ENCODE measurements at places on chromosomes 2 and 18. TPM values are rescaled to one million over a fixed set of nuclear protein-coding genes. Genes with fewer than 3 reads are reported as not detected.
A peak's percentile ranks its signal among the peaks of the same experiment; 100 is the strongest.

- DNase-seq: no peak
- no peaks in the 10 kb centered on the region for H3K36me3 ChIP-seq
- H3K4me1 ChIP-seq: no peaks in the 10 kb centered on the region
Measured at GRCh38 chr2:217055624-217056023, 195.8 kb upstream of the TNP1 start.

Gene RFTN2
- total RNA-seq: 7.6 TPM

DNA sequence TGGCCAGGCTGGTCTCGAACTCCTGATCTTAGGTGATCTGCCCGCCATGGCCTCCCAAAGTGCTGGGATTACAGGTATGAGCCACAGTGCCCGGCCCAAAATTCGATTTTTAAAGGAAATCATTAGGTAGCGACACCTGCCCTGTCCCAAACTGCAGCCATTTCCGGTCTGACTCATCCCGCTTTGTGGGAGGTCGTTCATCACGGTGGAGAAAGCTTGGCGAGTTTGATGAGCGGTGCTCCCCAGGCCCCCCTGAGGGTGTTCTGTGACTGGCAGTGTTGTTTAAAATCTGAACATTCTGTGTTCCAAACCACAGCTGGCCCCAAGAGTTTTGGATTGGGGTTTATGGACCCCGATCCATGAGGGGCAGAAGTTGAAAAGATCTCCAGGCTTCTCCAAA lies 53.0 kb upstream of the GLI2 start:
- no peaks in the 10 kb centered on the region for H3K36me3 ChIP-seq
- H3K4me3 ChIP-seq: no peak overlapping the region
- H3K27me3 ChIP-seq: no peaks in the 10 kb centered on the region

DNA sequence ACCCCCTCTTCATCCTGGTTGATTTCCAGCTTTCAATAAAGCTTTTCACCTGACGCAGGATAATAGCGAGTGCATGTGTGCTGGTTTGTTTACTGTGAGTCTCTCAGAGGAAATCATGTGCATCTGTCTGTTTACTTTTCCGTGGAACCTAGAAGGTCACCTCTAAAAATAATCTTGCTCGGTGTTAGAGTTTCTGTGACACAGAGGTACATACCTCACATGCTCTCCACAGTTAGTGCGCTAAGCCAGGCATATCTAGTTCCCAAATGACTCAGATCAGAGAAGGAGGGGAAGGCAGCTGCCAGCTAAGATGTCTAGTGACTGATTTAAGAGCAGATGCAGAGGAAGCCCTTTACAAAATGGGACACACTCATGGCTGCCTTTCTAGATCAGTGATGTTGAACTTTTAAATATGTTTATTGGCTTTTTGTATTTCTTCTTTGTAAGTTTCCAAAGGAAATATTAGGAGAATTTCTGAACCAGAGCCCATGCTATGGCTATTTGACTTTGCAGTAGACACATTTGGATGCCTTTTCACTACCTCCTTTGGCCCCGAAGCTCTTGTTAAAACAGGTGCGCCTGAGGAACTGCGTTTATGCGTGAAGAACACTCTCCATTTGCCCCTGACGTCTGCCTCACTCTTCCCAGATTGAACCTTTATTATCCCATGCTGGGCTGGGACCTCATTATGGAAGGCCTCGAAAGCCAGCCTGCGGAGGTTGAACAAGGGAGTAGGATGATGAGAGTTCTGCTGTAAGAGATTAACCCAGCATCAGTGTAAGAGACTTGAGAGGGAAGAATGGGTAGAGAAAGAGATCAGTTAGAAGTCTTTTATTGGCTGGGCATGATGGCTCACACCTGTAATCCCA lies 145.6 kb downstream of the FAM161A start:
- no peaks in the 10 kb centered on the region for H3K27me3 ChIP-seq
- no peaks in the 10 kb centered on the region for H3K36me3 ChIP-seq
- H3K27ac ChIP-seq: no peak overlapping the region
- H3K4me1 ChIP-seq: no peaks in the 10 kb centered on the region
- no peak overlapping the region for H3K4me3 ChIP-seq
- DNase-seq: no peak

DNA sequence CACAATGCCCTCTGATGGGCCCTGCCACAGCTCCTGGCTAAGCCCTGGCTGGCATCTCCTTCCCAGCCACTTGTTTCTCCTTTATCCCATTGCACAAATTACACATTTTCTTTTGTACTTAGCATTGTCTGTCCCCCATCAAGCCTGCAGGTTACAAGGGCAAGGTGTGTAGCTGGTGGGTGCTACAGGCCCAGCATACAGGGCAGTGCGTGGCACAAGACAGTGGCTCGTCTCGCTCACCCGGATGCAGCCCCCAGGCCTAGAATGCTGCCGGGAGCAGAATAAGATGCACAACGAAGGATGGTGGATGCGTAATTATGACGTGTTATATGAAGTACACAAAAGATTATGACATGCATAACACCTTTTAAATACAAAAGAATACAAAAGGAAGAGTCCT lies 87.6 kb downstream of the EIPR1 start:
- no peak for DNase-seq
- H3K27ac ChIP-seq: no peak overlapping the region
- no peaks in the 10 kb centered on the region for H3K36me3 ChIP-seq
- no peak overlapping the region for H3K4me3 ChIP-seq
- no peaks in the 10 kb centered on the region for H3K27me3 ChIP-seq
- H3K4me1 ChIP-seq: no peaks in the 10 kb centered on the region

- DNase-seq: no peak
- H3K27me3 ChIP-seq: no peaks in the 10 kb centered on the region
- H3K4me1 ChIP-seq: no peaks in the 10 kb centered on the region
- no peaks in the 10 kb centered on the region for H3K36me3 ChIP-seq
- peak overlapping the region; percentile 72 for H3K27ac ChIP-seq
- no peak overlapping the region for H3K4me3 ChIP-seq
Measured at GRCh38 chr2:160292225-160292624, 92.2 kb upstream of the ITGB6 start.

Gene RUFY4
- total RNA-seq: not detected

DNA sequence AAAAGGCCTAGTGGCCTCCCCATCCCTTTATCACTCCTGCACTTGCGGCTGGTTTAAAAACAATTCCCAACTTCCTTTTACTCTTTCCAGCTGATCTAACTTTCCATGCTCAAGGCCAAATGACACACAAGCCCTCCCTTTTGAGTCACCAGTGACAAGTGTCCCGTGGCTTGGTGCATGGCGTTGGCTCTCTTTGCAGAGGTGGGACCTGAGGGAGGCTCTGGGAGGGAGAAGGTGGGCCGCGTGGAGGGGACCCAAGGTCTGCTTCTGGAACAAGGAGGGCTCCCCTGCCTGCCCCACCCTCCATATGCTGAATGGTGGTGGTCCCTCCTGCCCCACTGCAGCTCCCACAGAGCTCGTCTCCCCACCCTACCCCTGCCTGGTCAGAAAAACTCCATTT lies 30.8 kb upstream of the HPCAL1 start:
- no peaks in the 10 kb centered on the region for H3K36me3 ChIP-seq
- H3K4me3 ChIP-seq: no peak overlapping the region
- H3K27ac ChIP-seq: no peak overlapping the region
- DNase-seq: peak; percentile 46
- no peaks in the 10 kb centered on the region for H3K4me1 ChIP-seq

GRCh38 chr18:9914334-9914583 lies 443 bp downstream of the VAPA start:
- H3K36me3 ChIP-seq: no peaks in the 10 kb centered on the region
- H3K27ac ChIP-seq: peak overlapping the region; percentile 100
- DNase-seq: no peak
- H3K27me3 ChIP-seq: no peaks in the 10 kb centered on the region
- no peaks in the 10 kb centered on the region for H3K4me1 ChIP-seq

- no peak for DNase-seq
- no peaks in the 10 kb centered on the region for H3K27me3 ChIP-seq
- H3K4me3 ChIP-seq: no peak overlapping the region
- H3K36me3 ChIP-seq: no peaks in the 10 kb centered on the region
- H3K27ac ChIP-seq: no peak overlapping the region
Measured at GRCh38 chr18:46771141-46771540, 14.3 kb upstream of the ST8SIA5 start.

Gene AQP12B
- not detected for total RNA-seq

- no peak overlapping the region for H3K4me3 ChIP-seq
- no peaks in the 10 kb centered on the region for H3K27me3 ChIP-seq
- no peaks in the 10 kb centered on the region for H3K36me3 ChIP-seq
- H3K27ac ChIP-seq: no peak overlapping the region
Measured at GRCh38 chr18:26960911-26961310, 95.4 kb upstream of the AQP4 start.

GRCh38 chr2:1486670-1487069 lies 73.4 kb downstream of the TPO start:
- no peaks in the 10 kb centered on the region for H3K4me1 ChIP-seq
- H3K36me3 ChIP-seq: no peaks in the 10 kb centered on the region
- H3K27me3 ChIP-seq: peaks cover 2% of the 10 kb centered on the region

Gene MERTK
- total RNA-seq: 36.3 TPM

DNA sequence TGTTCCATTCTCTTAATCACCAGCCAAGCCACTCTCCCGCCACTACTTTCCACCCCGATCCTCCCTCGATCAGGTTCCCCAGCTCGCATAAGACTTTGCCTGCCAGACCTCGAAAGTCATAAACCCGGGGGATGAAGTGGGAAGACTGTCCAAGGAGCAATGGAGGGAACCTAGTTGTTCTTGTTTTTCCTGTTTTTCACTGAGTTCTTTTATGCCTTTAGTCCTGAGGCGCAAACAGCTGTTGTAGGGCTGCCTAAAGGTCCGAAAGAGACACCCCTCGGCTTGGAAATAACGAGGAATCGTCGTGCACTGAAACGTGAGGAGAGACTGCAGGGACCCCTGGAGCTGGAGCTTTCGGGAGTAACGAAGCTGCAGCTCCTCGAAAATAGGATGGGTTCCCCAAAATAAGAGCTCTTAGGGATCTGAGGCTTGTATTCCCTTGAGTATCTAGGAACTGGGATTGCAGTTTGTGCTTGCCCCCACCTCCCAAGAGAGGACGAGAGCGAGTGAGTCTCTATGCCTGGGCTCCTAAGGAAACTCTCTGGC lies 1.7 kb upstream of the HOXD12 start:
- no peak overlapping the region for H3K27ac ChIP-seq
- no peak overlapping the region for H3K4me3 ChIP-seq
- peaks cover 5% of the 10 kb centered on the region for H3K4me1 ChIP-seq
- peaks cover 99% of the 10 kb centered on the region for H3K27me3 ChIP-seq
- no peaks in the 10 kb centered on the region for H3K36me3 ChIP-seq

Gene CREG2
- total RNA-seq: not detected

DNA sequence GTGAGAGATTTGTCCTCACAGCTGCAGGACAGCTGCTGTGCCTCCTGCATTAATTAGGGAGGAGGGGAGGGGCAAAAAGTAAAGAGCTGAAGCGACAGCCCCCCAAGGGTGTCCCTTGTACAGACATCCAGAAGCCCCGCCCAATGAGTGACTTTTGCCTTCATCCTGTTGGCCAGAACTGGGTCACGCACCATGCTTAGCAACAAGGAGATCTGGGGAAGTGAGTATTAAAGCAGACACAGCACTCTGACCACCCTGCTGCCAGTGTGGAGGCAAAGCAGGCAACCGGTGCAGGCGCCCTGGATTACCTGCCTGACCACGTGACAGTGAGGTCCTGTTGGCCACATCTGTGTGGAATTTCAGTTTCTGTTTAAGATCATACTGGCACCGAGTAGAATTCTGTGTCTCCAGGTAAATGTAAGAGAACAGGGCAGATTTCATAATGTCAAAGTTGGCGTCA lies 21.5 kb upstream of the BIN1 start:
- H3K36me3 ChIP-seq: no peaks in the 10 kb centered on the region
- H3K4me1 ChIP-seq: no peaks in the 10 kb centered on the region
- no peak for DNase-seq

Gene REG1B
- not detected for total RNA-seq

DNA sequence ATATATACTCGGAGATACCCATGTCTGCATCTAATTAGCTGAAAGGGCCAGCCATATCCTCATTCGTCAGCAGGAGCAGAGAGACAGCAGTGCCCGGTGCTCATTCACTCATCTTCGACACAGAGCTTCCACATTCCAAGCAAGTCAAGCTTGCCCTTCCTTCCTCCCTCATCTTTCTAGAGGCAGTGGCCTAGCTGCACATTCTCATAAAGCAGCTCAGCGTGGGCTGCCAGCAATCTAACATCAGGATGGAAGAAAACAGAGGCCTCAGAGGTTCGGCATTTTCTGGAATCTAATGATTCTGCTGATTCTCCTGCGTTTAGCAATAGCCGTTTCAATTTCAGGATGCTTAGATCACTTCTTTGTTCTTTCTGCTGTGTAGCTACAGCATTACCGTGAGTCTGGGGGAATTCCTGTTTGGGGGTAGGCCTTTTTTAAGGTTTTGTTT lies 68.8 kb downstream of the CLHC1 start:
- no peaks in the 10 kb centered on the region for H3K36me3 ChIP-seq
- H3K27me3 ChIP-seq: no peaks in the 10 kb centered on the region
- H3K4me3 ChIP-seq: no peak overlapping the region
- no peak for DNase-seq
- H3K4me1 ChIP-seq: peaks cover 5% of the 10 kb centered on the region
- peak overlapping the region; percentile 84 for H3K27ac ChIP-seq

Measured in breast epithelium (tissue), 4 donors.